ENCODE measurements at places on chromosomes 13 and 19. TPM values are rescaled to one million over a fixed set of nuclear protein-coding genes. Genes with fewer than 3 reads are reported as not detected.

THAP8 gene
- 4.0 TPM for total RNA-seq

C1QTNF9 gene
- 3.9 TPM for total RNA-seq

DNA sequence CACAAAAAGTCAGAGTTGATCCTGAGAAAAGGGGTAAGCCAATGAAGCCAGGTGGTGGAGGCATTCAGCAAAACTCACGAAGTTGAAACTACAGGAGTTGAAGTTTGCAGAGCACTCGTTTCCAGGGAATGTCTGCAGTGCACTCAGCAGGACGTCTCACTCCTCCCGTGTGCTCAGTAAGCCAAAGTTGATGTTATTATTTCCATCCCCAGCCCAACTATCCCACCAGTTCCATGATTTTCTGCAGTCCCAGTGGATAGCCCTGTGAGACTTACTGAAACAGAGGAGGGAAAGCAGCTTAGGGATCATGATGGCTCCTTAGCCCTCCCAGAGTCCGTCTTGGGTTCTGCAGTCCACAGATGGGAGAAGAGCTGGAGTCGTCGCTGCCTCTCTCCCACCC, at the start of gene TARM1:
Gene TARM1, minus strand, starts transcription at position 334 of the 400 bp plus-strand sequence. Its CDS starts 25 bp downstream, at position 309.
- DNase-seq: no peak

GRCh38 chr19:14916848-14917247, 24.4 kb upstream of the OR7C2 start:
- DNase-seq: no peak

- no peak for DNase-seq
Observed at GRCh38 chr13:76883236-76883635, 3.0 kb downstream of the KCTD12 start.

DNA sequence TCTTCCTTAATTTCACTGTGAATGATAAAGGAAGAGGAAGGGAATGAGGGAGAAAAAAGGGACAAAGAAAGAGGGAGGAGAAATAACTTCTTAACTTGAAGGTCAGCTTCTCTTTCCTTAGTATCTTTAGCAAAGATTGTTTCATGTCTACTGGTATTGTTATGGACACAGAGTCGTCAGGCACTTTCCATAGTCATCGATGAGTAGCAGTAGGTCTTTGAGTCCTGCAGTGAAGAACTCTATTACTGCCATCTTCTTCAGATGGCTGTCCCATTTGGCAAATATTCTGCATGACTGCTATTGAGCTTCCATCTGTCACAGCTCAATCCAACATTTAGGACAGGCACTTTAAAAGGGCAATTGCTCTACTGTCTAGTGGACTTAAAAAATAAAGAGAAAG, 2463.1 kb downstream of the PCDH9 start:
- DNase-seq: no peak

GRCh38 chr13:40590112-40590862, 76.2 kb downstream of the FOXO1 start:
- no peak for DNase-seq

- no peak for DNase-seq
Observed at GRCh38 chr13:76828316-76828741, 57.9 kb downstream of the KCTD12 start.

- no peak for DNase-seq
Observed at GRCh38 chr13:76948149-76948548, at the start of gene ACOD1. ACOD1 (plus strand) TSS chr13:76948511; CDS start chr13:76948559, 48 bp downstream.

DNA sequence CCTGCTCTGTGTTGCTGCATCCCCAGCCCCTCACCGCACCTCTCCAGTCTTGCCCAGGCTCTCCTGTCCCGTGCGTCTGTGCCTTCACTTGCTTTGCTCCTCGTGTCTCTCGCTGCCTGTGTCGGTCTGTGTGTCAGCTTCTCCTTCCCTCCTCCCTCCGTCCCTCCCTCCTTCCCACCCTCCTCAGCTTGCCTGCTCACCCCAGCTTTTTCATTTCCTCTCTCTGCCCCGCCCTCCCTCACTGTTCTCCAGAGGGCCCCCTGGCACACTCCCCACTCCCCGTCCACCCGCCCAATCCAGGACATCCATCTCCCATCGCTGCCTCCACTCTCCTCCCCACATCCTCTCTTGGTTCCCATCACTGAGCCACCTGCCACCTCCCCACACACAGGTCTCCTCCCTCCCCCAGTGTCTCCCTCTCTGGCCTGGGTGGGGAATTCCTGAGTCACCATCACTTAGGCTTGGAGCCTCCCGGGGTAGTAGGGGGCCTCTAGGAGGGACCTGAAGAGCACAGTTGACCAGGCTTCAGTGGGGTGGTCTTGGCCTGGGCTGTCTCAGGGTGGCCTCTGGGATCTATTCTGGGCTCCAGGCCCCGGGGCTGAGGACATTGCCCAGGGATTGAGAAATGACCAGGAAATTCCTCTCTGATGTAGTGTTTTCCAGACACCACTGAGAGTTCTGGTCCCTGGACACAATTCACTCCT, at the start of gene PTGIR:
Gene PTGIR, minus strand, starts transcription at position 132 of the 704 bp plus-strand sequence. CDS start 864 bp downstream, outside the sequence.
- DNase-seq: peak; percentile 82

DNA sequence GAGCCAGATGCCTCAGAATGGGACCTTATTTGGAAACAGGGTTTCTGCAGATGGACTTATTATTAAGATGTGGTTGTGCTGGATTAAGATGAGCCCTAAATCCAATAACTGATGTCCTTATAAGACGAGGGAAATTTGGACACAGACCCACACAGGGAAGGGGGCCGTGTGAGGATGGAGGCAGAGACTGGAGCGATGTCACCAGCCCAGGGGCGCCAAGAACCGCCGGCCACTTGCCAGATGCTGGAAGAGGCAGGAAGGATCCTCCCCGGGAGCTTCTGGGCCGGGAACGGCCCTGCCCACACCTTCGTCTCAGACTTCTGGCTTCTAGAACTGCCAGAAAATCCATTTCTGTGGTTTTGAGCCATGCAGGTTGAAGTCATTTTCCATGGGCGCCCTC, 26.6 kb downstream of the GNG7 start:
- DNase-seq: peak; percentile 69
